H7 (cell line): ENCODE measurements at places on chromosomes 12 and 14. TPM values are rescaled to one million over a fixed set of nuclear protein-coding genes. Genes with fewer than 3 reads are reported as not detected.

DNA sequence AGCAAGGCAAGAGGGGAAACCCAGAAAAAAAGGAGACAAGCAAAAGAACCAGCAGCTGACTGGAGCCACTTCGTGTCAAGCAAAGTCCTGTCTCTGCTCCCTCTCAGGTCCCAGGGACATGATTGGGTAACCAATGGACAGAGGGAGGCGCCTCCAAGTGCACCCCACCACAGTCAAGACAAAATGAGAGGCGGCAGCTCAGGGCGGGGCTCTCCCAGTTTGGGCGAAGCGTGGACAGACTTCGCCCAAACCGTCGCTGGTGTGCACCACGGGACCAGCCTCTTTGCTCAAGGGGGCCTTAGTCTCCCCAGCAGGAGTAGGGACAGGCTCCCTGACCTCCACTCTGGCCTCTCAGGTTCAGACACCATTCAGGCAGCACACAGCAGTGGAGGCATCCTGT, 1.5 kb upstream of the BEGAIN start:
- no peak for DNase-seq

DNA sequence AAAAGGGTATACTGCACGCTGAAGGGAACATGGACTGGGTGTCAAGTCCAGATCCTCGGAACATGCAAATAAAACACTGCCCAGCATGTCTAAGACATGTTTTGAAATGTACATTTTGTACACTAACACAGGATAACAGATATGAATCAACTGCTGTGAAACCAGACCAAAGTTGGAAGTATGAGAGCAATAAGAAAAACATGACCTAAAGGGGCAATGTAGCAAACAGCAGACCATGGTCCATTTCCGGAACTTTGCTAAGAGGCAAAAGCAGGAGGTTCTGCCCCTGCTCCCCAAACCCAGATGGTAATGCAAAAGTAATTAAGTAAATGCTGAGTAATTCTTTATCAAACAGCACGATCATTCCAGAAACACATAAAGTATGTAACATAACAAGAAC, 125.2 kb downstream of the SLC25A21 start:
- no peak for DNase-seq

DNA sequence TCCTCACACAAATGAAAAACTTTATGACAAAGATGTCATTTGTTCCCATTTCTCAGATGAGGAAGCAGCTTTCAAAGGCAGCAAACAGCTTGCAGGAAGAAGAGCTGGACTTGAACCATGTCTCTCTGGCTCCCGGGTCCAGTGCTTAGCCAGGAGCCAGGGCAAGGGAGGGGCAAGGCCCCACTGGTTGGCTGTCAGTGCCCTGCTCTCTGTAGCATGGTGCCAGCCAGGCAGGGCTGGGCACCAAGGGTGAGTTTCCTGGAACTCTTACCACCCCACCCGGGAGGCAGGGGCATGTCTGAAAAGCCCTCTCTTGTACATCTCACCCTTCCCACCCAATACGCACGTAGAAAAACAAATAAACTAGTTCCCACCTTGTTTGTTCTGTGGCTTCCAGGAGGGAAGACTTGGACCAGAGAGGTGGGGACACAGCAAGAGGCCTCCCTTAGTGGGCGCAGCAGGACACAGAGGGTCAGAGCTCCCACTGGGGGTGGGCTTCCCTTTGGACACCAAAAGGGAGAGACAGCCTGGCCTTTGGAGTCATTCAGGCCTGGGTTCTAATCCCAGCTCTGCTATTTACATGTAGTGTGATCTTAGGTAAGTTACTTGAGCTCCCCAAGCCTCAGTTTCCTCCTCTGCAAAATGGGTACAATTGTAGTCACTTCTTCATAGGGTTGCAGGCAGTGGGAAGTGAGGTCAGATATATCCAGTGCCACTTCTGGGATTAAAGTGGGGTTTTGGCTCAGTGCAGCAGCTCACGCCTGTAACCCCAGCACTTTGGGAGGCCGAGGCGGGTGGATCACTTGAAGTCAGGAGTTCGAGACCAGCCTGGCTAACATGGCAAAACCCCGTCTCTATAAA, 17.2 kb downstream of the TRPV4 start:
- DNase-seq: no peak

DNA sequence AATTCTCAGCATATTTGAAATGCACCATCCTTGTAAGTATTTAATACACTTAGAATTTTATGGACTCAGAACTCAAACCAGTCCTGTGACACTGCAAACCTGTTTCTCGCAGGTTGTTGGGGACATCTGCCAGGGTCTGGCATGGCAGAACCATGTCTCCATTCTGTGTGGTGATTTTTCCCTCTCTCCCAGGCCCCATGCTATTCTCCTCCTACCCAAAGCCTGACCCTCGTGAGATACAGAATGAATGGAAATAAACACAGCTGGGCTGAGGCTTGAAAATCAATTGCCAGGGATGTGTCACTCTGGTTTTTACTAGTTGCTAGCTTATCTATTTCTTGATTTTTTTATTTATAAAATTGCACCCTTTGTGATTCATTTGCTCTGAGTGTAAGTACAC, 19.8 kb downstream of the TPH2 start:
- no peak for DNase-seq

- no peak for DNase-seq
These were observed 71.9 kb downstream of the NRXN3 start for GRCh38 chr14:78242086-78242485.

- no peak for DNase-seq
These were observed 243.1 kb downstream of the ERC1 start for GRCh38 chr12:1234073-1234472.

GRCh38 chr14:90383731-90384542, 12.9 kb upstream of the CALM1 start:
- peak; percentile 70 for DNase-seq

DNA sequence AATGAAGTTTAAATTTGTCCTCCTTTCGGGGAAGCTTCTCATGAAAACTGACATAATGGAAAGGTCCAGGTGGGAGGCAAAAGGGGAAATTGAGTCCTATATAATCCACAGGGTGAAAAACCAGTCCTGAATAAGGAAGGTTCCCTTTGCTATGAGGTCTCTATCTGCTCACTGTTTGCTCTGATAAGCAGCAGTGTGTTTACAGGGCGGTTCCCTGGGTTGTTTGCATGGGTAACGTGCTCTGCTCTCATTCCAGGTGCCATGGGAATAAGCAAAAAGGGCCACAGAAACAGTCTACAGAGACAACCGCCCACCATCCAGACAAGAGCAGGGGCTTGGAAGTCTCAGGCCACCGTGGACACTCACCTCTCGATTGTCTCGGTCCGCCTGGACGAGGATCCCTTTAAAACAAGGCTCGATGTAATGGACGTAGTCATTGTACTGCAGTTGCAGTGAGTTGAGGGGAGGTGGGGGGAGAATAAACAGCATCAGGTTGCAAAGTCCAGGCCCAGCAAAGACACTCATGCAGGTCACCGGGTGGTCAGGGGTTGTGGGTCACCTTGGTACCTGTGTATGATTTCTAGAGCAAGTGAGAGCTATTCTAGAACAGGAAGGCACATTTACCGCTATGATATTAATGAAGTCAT, 32.7 kb downstream of the CACNA2D4 start:
- no peak for DNase-seq

DNA sequence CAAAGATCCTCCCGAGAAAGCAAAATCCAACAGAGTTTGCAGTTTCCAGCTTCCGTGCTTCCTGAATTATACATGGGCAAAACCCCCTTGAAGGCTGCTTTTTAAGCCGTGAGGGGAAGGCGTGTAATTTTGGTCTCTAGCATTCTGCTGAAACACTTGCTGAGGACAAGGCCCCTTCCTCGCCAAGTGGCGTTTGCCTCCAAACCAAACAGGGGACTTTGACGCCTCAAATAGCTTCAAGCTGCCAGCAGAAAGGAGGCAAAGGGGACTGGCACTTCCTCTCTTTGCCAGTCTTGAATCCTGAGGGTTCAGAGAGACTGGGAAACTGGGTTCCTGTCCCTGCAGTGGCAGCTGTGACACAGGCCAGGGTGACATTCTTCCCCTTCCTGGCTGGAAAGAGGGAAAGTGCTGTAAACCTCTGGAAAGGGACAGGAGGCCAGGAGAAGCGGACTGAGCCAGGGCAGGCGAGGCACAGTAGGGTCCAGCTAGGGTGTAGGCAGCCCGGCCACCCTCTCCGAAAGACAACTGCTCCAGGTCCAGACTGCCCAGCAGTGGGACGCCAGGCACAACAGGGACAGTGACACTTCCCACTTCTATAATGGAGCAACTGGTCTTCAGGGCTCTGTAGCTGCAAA, 96.2 kb upstream of the MED13L start:
- no peak for DNase-seq

NOC4L gene
- total RNA-seq: 26.0 and 29.1 TPM in 2 replicates

SLC25A21 gene
- 7.7 and 8.1 TPM in 2 replicates for total RNA-seq

NOPCHAP1 gene
- 17.5 and 19.3 TPM in 2 replicates for total RNA-seq

C12orf54 gene
- total RNA-seq: not detected in 2 replicates
